ENCODE measurements at places on chromosomes 6 and 20.

DNA sequence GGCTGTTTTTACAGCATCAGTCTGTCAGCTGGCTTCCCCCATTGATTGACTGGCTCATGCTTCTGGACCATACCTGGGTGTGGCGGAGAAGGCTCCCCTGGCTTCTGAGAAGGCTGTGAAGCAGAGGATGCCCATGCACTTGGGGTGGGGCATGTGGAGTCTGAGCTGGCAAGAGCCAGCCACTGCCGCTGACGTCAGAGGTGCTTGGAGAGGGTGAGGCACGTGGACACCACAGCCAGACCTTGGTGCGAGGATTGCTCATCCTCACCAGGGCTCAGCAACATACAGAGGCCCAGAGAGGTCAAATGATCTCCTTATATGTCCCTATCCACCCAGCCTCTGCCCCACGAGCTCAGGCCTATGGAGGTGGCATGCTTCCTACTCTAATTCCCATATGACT is 211.2 kb upstream of the PMEPA1 start:
- DNase-seq: no peak

DNA sequence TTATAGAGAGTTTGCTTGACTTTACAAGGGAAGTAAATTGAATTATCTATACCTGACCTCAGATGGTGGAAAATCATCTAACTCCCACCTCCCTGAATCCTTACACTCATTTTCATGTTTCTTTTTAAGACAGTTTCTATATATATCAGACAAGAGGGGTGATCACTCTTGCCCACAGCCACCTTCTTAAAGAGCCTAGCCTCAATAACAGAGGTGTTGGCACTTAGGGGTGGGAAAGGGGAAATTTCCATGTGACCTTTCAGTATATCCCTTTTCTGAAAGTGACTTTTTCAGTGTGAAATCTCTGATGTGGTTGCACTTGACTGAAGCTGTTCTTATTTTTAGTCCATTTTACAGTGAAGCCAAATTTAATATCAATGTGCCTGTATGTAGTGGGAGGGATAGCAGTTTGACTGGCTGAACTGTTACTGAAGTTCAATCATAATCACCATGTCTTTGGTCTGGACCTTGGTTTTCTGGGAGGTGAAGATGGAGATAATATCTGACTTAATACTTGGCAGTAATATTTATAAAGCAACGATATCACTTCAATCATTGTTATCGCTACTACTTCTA is 141.3 kb downstream of the MAP3K7 start:
- no peak for DNase-seq

- DNase-seq: no peak
Observed at GRCh38 chr6:42028234-42029061, 21.9 kb upstream of the TAF8 start.

DNA sequence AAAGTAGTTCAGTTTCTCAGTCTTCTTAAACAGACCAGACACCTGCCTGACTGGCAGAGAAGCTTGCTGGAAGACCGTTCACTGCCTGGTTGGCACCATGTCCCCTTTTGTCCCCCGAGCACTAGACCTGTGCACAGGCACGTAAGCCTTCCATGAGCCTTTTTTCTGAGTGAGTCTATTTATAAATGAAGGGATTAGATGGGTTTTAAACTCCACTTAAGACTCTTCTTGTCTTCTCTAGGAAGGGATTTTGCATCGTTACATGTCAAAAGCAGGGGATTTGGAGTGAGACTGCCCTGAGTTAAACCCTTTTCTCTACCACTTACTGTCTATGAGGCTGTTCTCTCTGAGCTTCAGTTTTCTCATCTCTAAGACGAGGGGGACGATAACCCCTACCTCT is 37.6 kb downstream of the STK35 start:
- DNase-seq: no peak

GRCh38 chr20:60262967-60263603 is 304.9 kb downstream of the CDH26 start:
- no peak for DNase-seq

GRCh38 chr6:84260926-84261325 is 33.5 kb upstream of the CEP162 start:
- no peak for DNase-seq

GRCh38 chr6:144338951-144339700 is 54.0 kb downstream of the UTRN start:
- no peak for DNase-seq

DNA sequence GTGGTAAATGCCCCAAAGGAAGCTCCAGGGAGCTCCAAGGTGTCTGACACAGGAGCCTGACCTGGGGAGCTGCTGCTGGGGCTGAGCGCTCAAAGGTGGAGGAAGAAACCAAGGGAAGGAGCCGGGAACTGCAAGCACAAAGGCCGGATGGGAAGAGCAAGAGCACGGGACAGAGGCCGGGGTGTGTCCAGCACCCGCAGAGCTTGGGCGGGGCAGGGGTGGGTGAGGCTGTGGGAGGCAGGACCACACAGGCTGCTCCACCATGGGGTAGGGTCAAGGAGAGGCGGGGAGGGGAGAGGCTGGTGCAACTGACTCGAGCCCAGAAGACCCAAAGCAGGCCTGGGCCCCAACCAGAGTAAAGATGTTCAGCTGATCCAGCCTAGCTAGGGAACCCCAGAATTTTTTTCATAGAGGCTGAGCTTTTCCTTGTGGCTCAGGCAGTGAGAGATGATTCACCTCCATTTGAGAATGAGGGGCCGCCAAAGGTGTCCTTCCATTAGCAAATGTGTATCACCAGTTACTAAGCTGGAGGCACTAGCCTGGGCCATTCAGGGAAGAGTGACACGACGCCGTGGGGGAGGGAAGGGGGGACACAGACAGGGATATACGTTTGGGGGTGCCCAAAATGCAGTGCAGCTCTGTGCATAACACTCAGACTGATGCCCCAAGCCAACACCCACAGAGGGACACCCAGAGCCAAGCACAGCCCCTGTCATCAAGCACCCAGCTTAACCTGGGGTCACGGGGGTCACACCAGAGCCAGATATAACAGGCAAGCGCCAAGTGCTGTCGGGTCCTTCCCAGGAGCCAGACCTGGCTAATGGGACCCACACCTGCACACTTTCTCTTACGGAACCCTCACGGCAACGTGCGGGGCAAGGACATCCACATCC is 21.3 kb upstream of the TLDC2 start:
- DNase-seq: no peak

Measured in NCI-H1417 treated with DMSO at 0.1 percent for 48 hours (cell line).